Activated naive CD4-positive, alpha-beta T cell treated with anti-CD3 and anti-CD28 coated beads, Interleukin-2, amount 50 U/mL, for 72 hours (primary cell): ENCODE measurements at places on chromosomes 7 and 10. TPM values are rescaled to one million over a fixed set of nuclear protein-coding genes. Genes with fewer than 3 reads are reported as not detected.

GRCh38 chr7:17253885-17254284, 44.6 kb upstream of the AHR start:
- no peak for DNase-seq

GRCh38 chr7:100446040-100446439, 9.7 kb upstream of the PPP1R35 start:
- DNase-seq = no peak

The VWDE gene
- 2.6 TPM for total RNA-seq

The PAPOLB gene
- not detected for total RNA-seq

The CPN1 gene
- total RNA-seq = not detected

The SCART1 gene
- total RNA-seq = 3.8 TPM

The NPVF gene
- not detected for total RNA-seq

The SUFU gene
- 9.9 TPM for total RNA-seq

The TMEM225B gene
- total RNA-seq = 4.1 TPM

The GJD4 gene
- total RNA-seq = not detected
